ENCODE measurements at places on chromosomes 4 and X.

- no peak for DNase-seq
Observed at GRCh38 chr4:151865744-151866591, 105.2 kb upstream of the GATB start.

DNA sequence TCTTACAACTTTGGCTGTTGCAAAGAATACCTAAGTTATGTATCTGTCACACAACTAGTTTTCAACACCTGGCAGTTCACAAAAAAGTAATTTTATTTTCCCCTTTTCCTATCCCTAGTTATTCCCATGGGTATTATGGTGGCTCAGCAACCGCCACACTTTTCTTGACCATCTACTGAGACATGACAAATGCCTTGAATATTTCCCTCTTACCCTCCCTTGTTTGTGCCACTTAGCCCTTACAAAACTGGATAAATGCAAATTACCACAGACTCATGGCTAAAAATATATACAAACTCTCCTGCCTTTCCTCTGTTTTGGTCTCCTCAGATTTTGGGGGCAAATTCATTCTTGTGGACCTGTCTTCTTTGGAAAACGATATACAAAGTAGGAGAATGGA, 72.1 kb downstream of the AMOT start:
- DNase-seq: no peak

GRCh38 chr4:128709268-128709667, 100.2 kb upstream of the JADE1 start:
- no peak for DNase-seq

GRCh38 chr4:88537709-88538108, 14.1 kb upstream of the PYURF start:
- DNase-seq: no peak

DNA sequence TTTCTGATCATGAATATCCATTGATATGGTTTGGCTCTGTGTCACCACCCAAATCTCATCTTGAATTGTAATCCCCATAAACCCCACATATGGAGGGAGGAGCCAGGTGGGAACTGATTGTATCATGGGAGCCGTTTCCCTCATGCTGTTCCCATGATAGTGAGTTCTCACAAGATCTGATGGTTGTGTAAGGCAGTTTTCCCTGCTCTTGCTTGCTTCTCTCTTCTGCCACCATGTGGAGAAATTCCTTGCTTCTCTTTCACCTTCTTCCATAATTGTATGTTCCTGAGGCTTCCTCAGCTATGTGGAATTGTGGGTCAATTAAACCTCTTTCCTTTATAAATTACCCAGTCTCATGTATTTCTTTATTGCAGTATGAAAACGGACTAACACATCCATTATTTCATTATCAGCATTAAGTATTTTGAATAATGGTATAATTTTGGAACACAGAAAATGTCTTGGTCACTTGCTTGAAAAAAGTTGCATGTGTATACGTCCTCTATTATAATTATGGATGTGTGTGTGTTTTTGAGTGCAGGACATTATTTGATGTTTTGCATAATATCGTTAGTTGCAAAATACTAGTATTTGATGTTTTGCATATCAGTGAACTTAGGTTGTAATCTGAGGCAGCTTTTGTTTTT, 334.6 kb downstream of the PCDH10 start:
- no peak for DNase-seq

GRCh38 chrX:40082447-40083119, 15.2 kb downstream of the BCOR start:
- DNase-seq: no peak

DNA sequence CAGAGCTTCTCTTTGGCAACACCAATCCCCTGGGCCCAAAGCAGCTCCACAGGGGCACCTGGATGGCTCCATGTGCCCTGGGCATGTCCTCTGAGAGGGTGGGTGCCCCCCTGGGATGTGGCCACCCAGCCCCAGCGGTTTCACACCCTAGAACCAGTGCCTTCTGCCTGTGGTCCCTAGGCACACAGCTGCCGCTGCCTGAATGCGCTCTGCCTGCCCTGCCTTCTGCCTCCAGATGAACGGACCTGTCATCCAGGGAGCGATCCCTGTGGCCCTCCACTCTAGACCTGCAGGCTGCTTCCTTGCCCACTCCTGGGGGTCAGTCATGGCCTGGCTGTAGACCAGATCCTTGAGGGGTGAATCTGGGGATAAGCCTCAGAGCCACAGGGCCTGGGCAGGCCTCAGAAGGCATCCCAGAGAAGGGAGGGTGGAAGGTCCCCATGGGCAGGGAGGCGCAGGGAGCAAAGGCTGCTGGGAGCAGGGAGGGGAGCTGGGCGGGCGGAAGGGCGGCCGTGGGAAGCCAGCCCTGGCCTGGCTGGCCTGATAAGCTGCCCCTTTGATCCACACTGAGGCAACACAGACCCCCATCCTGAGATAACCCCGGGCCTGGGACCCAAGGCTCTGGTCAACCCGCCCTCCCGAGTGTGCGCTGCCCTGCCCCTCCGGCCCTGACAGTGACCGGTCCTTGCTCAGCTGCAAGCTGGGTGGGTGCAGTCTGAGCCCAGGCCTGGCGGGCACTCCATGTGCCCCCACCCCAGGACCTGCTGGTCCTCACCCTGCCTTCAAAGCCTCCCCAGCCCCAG, 8.1 kb upstream of the FGFR3 start:
- no peak for DNase-seq

DNA sequence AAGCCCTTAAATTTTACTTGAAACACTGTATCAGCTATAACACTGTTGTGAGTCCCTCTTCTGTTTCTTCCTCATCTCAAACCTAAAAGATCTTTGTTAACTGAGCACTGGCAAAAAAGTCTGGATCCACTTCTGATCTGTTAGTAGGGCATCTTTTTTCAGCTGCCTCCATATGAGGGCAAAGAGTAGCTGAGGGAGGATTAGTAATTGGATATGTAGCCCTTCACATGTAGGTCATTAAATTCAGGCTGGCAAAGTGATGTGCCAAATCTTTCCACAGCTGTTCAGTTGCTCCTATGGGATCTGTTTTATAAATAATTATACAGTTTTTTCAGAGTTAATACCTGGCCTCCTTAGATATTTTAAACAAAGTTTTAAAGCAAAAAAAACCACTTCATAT, 1.1 kb upstream of the TRMT10A start:
- no peak for DNase-seq
